ENCODE measurements at places on chromosomes 6 and 20. TPM values are rescaled to one million over a fixed set of nuclear protein-coding genes. Genes with fewer than 3 reads are reported as not detected.

The HS3ST5 gene
- 0.56 TPM for total RNA-seq

- H3K4me3 ChIP-seq, result no peak overlapping the region
- peak; percentile 1 for DNase-seq
- no peak overlapping the region for H3K27ac ChIP-seq
- H3K4me1 ChIP-seq, result peaks cover 9% of the 10 kb centered on the region
- no peaks in the 10 kb centered on the region for H3K36me3 ChIP-seq
These were observed 143.5 kb downstream of the ANKRD60 start for GRCh38 chr20:58084966-58085365.

The PGC gene
- total RNA-seq, result not detected

The FBXO5 gene
- 101 TPM for total RNA-seq

- no peak overlapping the region for H3K27ac ChIP-seq
- H3K27me3 ChIP-seq, result no peaks in the 10 kb centered on the region
- H3K4me3 ChIP-seq, result no peak overlapping the region
These were observed 7.8 kb upstream of the NEU1 start for GRCh38 chr6:31870385-31870921.

DNA sequence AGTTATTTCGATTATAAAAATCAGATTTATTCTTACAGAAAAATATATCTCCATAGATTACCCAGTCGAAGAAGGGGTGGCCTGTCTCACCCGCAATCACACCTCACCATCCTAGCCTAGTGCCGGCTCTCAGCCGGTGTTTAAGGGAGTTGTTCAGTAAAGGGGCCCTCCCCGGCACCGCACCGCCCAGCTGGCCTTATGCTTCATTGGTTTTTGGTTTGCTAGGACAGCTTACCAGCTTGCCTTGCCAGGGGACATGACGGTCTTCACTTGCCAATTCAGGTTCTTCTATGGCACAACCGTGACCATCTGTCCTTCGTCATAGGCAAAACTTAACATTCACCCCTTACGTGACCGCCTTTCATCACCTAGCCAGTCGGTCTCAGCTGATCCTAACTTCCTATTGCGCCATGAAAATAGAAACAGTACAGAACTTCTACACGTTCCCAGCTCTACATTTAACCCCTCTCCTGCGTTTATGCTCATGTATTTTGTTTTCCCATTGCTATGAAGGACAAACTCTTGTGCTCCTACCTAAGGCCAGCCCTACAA, 44.7 kb upstream of the SLC22A16 start:
- no peaks in the 10 kb centered on the region for H3K36me3 ChIP-seq
- no peak overlapping the region for H3K27ac ChIP-seq
- DNase-seq, result no peak
- H3K4me1 ChIP-seq, result no peaks in the 10 kb centered on the region
